ENCODE measurements at places on chromosomes 7 and 10.

- no peak for DNase-seq
These were observed 10.8 kb upstream of the CLDN4 start for GRCh38 chr7:73820013-73820412.

- DNase-seq, result no peak
These were observed 5.5 kb upstream of the IKZF1 start for GRCh38 chr7:50298811-50299562.

GRCh38 chr7:28941633-28942032, 16.5 kb downstream of the TRIL start:
- no peak for DNase-seq

DNA sequence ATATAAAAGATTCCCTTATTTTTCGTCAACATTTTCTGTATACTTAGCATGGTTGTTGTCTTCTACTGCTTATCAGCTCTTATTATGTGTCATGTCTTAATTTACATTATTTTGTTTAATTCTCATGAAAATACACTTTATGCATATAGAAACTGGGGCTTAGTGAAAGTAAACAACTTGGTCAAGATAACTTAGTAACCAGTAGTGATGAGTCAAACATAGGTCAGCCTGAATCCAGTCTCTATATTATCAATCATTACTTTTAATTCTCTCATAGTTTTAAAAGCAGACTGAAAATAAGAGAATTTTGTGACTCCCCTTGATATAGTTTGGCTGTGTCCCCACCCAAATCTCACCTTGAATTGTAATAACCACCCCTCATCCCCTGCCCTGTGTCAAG, 119.6 kb upstream of the TPK1 start:
- no peak for DNase-seq

DNA sequence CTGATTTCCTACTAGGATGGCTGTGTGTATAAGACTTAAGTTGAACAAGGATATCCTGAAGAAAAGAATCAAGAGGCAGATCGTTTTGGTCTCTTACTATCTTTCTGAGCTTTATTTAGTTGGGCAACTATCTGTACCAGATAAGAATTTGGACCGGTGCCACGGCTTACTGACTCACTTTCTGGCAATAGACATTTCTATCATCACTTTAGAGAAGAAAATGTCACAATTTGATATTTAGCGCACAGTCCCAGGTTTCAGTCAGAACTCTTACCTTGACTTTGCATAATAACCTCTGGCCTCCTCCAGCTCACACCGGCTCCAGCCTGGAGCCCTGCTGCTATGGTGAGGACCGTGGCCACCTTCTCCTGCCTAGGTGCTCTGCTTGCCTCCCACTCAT, 218.2 kb upstream of the MDFIC start:
- DNase-seq, result no peak

GRCh38 chr10:18668026-18668425, 8.8 kb downstream of the ARL5B start:
- no peak for DNase-seq

- DNase-seq, result no peak
These were observed 143.5 kb downstream of the RGS10 start for GRCh38 chr10:119398996-119399395.

DNA sequence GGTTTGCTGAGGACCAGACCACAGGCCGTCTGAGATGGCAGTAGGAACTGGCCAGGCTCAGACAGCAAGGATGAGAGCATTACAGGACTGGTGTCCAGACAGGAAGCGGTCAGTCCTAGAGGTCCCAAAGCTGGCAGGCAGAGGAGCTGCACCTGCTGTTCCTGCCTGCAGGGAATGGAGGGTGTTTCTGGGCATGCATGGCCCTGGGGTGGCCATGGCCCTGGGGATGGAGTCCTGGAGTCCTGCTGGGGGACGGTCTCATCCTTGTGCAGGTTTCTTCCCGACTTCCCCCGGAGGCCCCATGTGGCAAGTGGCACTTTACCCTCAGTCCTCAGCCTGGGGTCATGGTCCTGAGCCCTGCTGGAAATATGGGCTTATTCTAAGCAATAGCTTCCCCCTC, 274.9 kb upstream of the ADARB2 start:
- DNase-seq, result no peak

GRCh38 chr7:38842746-38843145, 66.2 kb downstream of the VPS41 start:
- no peak for DNase-seq

DNA sequence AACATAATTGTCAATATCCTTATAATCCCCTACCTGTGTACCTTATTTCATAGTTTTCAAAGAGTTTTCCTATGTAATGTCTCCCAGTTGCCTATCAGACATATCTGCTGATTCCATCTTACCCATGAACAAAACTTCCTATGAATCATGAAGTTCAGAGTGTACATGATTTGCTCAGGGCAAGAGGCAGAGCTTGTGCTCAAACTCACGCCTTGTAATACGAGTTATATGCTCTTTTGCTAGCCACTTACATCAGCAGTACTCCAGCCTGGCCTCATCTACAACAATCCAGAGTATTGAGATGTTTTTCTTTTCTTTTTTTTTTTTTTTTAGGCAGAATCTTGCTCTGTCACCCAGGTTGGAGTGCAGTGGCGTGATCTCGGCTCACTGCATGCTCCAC, 11.8 kb downstream of the PKD2L1 start:
- DNase-seq, result no peak

DNA sequence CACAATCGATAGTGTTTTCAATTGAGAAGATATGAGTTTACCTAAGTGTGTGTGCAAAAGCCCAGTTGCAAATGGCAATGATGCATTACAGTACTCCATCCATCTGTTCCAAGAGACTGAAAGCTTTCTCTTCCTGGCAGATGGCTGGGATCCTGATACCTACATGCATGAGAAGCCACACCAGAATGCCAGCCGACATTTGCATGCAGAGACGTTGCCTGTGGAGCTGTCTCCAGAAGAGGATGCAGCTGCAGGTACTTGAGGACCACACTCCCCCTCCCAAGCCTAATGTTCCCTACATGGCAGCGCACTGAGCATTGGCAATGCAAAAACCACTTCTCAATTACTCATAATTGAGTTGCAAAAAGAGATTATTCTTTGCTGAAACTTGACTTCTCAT, 332.1 kb downstream of the WDR11 start:
- no peak for DNase-seq

DNA sequence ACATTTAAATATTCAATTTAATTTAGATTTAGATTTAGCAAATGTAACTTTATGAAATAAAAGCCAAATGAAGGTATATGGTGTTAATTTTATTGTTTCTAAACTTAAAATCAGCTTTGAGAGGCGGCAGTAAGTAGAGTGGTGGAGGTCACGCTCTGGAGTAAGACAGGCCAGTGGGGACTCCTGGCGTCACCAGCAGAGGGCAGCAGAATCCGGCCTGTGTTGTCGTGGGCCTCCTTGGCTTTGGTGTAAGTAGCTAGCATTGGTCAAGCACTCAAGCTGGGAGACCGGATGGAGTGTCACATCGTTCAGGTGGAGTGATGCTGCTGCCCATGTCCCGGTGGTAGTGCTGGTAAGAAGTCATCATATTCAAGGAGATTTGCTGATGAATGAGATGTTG, 98.7 kb upstream of the DNAJB6 start:
- no peak for DNase-seq

- no peak for DNase-seq
These were observed 91.3 kb downstream of the KIAA1549 start for GRCh38 chr7:138889582-138890498.

Measured in activated CD4-positive, CD25-positive, alpha-beta regulatory T cell treated with anti-CD3 and anti-CD28 coated beads, Interleukin-2, amount 50 U/mL, for 16 hours (primary cell).